ENCODE measurements at places on chromosomes 5 and 9.
A peak's percentile ranks its signal among the peaks of the same experiment; 100 is the strongest.

- no peak overlapping the region for H3K4me3 ChIP-seq
- DNase-seq, result no peak
- no peaks in the 10 kb centered on the region for H3K36me3 ChIP-seq
- H3K4me1 ChIP-seq, result no peaks in the 10 kb centered on the region
Measured at GRCh38 chr5:136620016-136620419, 254.7 kb upstream of the TRPC7 start.

GRCh38 chr9:130150779-130151382 lies 21.3 kb upstream of the NCS1 start:
- H3K27me3 ChIP-seq, result no peaks in the 10 kb centered on the region
- peak overlapping the region; percentile 56 for H3K27ac ChIP-seq
- peaks cover 17% of the 10 kb centered on the region for H3K4me1 ChIP-seq
- no peak for DNase-seq
- no peaks in the 10 kb centered on the region for H3K36me3 ChIP-seq

DNA sequence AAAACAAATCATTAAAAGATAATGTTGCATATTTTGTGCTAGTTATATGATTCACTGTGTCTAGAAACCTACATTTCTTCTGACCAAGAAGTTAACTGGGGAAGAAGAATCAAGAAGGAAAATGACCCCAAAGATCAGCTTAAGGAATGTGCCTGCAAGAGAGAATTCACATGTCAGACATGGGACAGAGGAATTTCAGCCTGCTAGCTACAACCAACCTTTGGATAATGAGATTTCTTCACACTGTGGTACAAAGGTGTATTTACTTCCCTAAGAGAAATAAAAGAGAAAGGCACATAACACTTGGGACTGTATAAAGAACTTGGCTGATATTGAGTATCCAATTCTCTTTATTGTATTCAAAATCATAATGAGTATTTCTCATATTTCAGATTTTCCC lies 39.6 kb upstream of the ELL2 start:
- H3K27ac ChIP-seq, result no peak overlapping the region
- no peaks in the 10 kb centered on the region for H3K27me3 ChIP-seq
- H3K36me3 ChIP-seq, result no peaks in the 10 kb centered on the region
- H3K4me3 ChIP-seq, result no peak overlapping the region
- peaks cover 3% of the 10 kb centered on the region for H3K4me1 ChIP-seq

DNA sequence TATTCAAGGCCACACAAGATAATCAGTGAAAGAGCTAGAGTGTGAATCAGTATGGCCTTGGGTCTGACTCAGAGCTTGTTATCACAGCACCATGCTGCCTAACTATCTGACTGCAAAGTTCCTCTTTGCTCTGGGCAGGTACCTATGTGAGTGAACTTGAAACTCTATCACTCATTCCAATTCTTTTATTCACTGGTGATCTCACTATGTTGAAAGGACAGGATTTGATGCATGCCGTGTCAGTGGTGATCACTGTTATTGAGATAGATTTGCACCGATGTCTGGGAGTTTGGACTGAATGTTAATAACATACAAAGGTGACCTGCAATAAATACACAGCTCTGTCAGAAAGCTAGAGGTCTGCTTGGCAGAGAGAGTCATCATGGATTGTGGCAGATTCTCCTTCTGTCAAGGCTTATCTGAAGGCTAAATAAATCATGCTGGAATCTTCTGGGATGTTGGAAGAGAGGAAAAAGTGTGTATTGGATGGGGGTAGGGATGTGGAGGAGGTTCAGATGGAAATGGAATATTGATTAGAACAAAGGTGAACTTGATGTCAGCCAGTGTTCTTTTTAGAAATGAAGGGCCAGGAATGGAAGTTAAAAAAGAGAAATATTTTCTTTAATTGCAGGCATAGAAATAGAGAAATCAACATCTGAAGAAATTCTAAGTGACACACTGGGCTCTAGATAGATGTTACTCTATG lies 91.8 kb upstream of the TNC start:
- H3K4me3 ChIP-seq, result no peak overlapping the region
- H3K36me3 ChIP-seq, result no peaks in the 10 kb centered on the region
- peaks cover 63% of the 10 kb centered on the region for H3K4me1 ChIP-seq

GRCh38 chr5:95448789-95449188 lies 57.6 kb downstream of the FAM81B start:
- H3K36me3 ChIP-seq, result no peaks in the 10 kb centered on the region
- no peak overlapping the region for H3K27ac ChIP-seq
- no peak for DNase-seq
- no peaks in the 10 kb centered on the region for H3K27me3 ChIP-seq

GRCh38 chr9:19408316-19408692 lies 505 bp upstream of the ACER2 start:
- H3K4me1 ChIP-seq, result peaks cover 19% of the 10 kb centered on the region
- H3K27ac ChIP-seq, result no peak overlapping the region
- H3K36me3 ChIP-seq, result no peaks in the 10 kb centered on the region
- DNase-seq, result no peak
- peak overlapping the region; percentile 47 for H3K4me3 ChIP-seq
- no peaks in the 10 kb centered on the region for H3K27me3 ChIP-seq

- no peaks in the 10 kb centered on the region for H3K27me3 ChIP-seq
- no peak overlapping the region for H3K27ac ChIP-seq
- no peaks in the 10 kb centered on the region for H3K4me1 ChIP-seq
- DNase-seq, result no peak
- peaks cover 24% of the 10 kb centered on the region for H3K36me3 ChIP-seq
Measured at GRCh38 chr9:137741330-137741729, 122.5 kb downstream of the EHMT1 start.

- peak overlapping the region; percentile 62 for H3K27ac ChIP-seq
- no peaks in the 10 kb centered on the region for H3K36me3 ChIP-seq
- no peak for DNase-seq
- H3K4me1 ChIP-seq, result peaks cover 81% of the 10 kb centered on the region
- no peak overlapping the region for H3K4me3 ChIP-seq
Measured at GRCh38 chr5:159903131-159903530, 13.2 kb upstream of the ADRA1B start.

DNA sequence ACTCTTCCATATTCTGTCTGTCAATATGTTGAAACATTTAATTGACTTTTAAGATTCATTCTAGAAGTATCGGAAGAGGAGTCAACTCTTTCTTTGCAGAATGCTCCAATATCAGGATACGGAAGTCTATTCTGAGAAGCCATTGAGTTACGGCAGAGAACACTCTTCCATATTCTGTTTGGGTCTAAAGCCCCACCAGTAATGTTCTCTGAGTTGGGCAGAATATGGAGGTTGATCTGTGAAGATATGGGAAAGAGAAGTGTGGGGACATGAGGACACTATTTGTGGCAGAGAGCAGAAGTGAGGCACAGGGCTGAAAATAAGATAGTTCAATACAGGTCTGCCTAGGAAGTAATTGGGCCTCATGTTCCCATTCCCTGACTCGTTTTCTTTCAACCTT lies 300.0 kb downstream of the DIRAS2 start:
- no peak overlapping the region for H3K4me3 ChIP-seq
- no peak for DNase-seq
- no peak overlapping the region for H3K27ac ChIP-seq
- H3K36me3 ChIP-seq, result no peaks in the 10 kb centered on the region

DNA sequence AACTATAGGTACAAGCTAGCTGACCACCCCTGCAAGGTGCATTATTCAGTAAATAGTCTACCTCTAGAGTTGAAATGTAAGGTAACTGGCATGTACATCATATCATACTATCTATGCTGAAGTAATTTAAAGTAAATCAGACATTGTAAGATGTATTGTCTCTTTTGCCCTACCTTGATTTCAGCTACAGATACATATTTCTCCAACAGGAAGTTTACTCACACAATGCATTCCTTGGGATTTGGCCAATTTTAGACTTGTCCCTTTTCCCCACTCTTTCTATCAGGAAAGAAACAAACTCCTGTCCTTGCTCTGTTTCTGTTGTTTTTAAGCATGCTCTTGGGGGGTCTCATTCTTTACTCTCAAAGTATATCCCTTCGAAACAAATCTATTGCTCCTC lies 58.5 kb upstream of the TSLP start:
- H3K4me1 ChIP-seq, result peaks cover 6% of the 10 kb centered on the region
- no peak for DNase-seq
- H3K4me3 ChIP-seq, result no peak overlapping the region

DNA sequence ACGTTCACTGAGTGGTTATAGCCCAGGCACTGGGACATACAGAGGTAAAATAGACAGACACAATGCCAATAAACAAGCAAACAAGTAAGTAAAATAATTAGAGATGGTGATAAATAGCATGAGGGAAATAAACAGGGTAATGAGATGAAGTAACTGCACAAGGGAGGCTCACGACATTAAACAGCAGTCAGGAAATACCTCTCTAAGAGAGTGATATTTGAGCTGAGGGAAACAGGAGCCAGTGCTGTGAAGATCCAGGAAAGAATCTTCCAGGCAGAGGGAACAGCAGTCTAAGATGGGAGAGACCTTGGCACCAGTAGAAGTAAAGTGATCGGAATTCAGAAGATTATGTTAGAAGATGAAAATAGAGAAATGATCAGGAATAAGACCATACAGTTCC lies 279.4 kb downstream of the HINT1 start:
- no peaks in the 10 kb centered on the region for H3K36me3 ChIP-seq
- H3K27ac ChIP-seq, result no peak overlapping the region
- H3K4me1 ChIP-seq, result no peaks in the 10 kb centered on the region
- no peak for DNase-seq

DNA sequence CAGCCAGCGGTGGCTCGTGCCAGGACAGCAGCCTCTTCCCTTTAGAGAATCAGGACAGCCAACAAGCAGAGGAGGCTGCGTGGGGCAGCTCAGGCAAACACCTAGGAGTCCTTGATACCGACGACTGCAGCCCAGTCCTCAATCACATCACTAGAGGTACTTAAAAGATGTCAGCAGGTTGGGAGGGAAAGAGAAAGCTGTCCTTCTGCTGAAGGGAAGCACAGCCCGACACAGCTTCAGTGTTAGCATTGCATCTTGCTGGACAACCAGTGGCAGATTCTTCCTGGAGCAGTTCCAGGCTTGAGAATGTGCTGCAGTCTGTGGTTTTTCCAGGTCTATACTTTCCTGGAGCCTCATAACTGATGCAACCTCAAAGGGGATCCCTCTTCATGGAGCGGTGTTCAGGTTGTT lies 230.5 kb downstream of the SYK start:
- H3K27me3 ChIP-seq, result peaks cover 13% of the 10 kb centered on the region
- H3K4me1 ChIP-seq, result peaks cover under 1% of the 10 kb centered on the region
- no peaks in the 10 kb centered on the region for H3K36me3 ChIP-seq
- no peak overlapping the region for H3K27ac ChIP-seq
- H3K4me3 ChIP-seq, result no peak overlapping the region
- DNase-seq, result no peak

Measured in keratinocyte (primary cell).